ENCODE measurements at places on chromosomes 4 and X. TPM values are rescaled to one million over a fixed set of nuclear protein-coding genes. Genes with fewer than 3 reads are reported as not detected.
A peak's percentile ranks its signal among the peaks of the same experiment; 100 is the strongest.

The EFHC2 gene
- total RNA-seq = not detected

DNA sequence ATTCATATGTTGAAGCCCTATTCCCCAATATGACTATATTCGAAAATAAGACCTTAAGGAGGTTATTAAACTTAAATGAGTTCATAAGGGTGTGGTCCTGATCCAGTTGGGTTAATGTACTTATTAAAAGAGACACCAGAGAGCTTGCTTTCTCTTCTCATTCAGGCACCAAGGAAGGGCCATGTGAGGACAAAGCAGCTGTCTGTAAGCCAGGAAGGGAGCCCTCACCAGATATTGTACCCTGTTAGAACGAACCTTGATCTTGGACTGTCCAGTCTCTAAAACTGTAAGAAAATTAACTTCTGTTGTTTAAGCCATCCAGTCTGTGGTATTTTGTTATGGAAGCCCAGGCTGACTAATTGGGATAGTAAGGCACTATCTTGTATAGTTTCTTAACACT lies 9.1 kb upstream of the YTHDC1 start:
- H3K4me1 ChIP-seq = no peaks in the 10 kb centered on the region
- no peak overlapping the region for H3K27ac ChIP-seq
- H3K36me3 ChIP-seq = no peaks in the 10 kb centered on the region

DNA sequence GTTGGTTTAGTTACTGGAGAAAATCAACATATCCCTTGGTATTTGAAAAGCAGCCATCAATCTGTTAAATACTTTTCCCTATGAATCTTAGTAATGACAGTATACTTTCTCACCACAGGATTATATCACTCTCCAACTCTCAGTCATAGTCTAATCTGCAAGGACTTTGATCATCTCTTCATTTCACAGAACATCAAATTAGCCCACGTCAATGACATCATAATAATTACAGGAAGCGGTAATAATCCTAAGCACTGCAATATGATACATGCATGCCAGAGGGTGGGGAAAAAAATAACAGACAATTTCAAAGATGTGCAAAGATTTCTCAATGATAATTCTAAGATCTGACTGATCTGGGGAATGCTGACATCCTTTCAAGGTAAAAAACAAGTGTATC lies 404.1 kb downstream of the GPM6A start:
- H3K27ac ChIP-seq = no peak overlapping the region
- DNase-seq = no peak
- H3K4me3 ChIP-seq = no peak overlapping the region
- no peaks in the 10 kb centered on the region for H3K36me3 ChIP-seq
- peaks cover 56% of the 10 kb centered on the region for H3K4me1 ChIP-seq
- H3K27me3 ChIP-seq = no peaks in the 10 kb centered on the region

The PPP1R3F gene
- total RNA-seq = 6.6 TPM

The TKTL2 gene
- not detected for total RNA-seq

DNA sequence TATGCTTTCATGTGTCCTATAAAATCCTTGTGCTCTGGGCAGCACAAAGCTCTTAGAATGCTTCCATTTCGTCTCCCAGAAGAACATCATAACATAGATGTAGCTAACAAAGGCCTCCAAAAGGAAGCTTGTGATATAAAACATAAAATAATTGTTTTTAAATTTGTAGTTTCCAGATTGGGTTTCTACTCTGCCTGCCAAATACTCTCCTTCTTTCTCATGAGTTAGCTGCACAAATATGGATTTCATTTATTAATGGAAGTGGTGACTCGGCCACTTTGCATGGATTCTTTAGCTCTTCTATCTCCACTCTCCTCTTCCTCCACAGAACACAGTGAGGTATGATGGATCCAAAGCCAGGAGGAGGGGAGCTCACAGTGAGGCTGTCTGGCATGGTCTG lies 265.4 kb downstream of the COL25A1 start:
- no peaks in the 10 kb centered on the region for H3K27me3 ChIP-seq
- H3K4me1 ChIP-seq = peaks cover 6% of the 10 kb centered on the region
- H3K27ac ChIP-seq = no peak overlapping the region
- no peak overlapping the region for H3K4me3 ChIP-seq
- DNase-seq = no peak

GRCh38 chrX:147228153-147228552 lies 413.6 kb upstream of the CXorf51A start:
- H3K27ac ChIP-seq = no peak overlapping the region
- no peaks in the 10 kb centered on the region for H3K4me1 ChIP-seq
- no peaks in the 10 kb centered on the region for H3K36me3 ChIP-seq
- DNase-seq = no peak

The MUC7 gene
- not detected for total RNA-seq

The NKX3-2 gene
- 4.9 TPM for total RNA-seq

The CLIC2 gene
- 0.97 TPM for total RNA-seq

The STOX2 gene
- total RNA-seq = 1.6 TPM

GRCh38 chr4:77269505-77269904 lies 112.5 kb downstream of the CCNG2 start:
- H3K4me3 ChIP-seq = no peak overlapping the region
- peaks cover 51% of the 10 kb centered on the region for H3K27me3 ChIP-seq
- DNase-seq = no peak
- H3K36me3 ChIP-seq = no peaks in the 10 kb centered on the region

DNA sequence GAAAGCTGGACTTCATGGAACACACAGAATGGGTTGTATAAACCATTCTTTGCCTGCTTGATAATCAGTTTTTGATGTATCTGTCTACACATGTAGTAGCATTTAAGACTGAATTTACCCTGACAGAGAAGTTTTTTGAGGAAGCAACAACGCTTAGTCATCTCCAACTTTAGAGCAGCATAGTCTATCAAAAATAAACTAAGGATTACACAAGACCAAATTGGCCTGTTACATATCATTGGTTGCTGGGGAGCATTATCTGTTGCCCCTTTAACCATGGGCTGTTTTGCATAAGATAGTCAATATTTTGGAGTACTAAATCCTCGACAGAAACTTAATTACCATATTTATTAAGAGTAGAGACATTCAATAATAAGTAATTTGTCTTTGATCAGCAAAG lies 347.4 kb downstream of the FAM47B start:
- H3K36me3 ChIP-seq = no peaks in the 10 kb centered on the region
- no peaks in the 10 kb centered on the region for H3K27me3 ChIP-seq
- H3K4me3 ChIP-seq = no peak overlapping the region
- no peak for DNase-seq
- H3K4me1 ChIP-seq = no peaks in the 10 kb centered on the region

DNA sequence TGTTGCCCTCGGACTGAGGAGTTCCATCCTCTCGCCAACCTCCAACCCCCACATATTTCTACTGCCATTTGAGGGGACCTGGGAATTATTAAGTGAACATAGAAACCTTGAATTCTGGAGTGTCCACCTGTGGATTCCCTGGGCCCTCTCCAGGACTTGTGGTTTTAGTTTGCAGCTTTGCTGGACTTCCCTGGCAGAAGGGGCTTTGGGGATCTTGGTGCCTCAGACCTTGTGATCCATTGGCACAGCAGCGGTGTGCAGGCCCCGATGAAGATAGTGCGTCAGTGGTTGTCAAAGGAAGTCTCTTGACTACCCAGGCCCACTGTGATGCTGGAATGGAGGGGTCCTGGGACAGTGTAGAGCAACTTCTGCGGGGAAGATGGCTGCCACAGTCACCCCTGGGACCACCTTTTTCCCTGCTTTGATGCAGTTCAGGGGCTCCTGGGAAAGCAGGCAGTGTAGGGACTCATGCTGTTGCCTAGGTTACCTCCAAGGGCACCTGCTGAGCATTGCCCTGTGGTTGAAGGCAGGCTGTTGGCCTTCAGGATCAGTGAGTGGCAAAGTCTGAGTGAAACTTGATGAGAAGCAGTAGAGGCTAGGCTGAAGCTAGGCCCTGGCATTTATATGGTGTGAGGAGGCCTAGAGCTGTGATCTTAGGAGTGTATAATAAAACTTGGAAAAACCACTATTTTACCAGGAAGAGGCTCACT lies 2.2 kb downstream of the SLC16A2 start:
- H3K4me1 ChIP-seq = peaks cover 21% of the 10 kb centered on the region
- H3K27me3 ChIP-seq = no peaks in the 10 kb centered on the region
- no peak overlapping the region for H3K27ac ChIP-seq

- no peaks in the 10 kb centered on the region for H3K36me3 ChIP-seq
- H3K27ac ChIP-seq = no peak overlapping the region
- H3K4me3 ChIP-seq = no peak overlapping the region
- no peaks in the 10 kb centered on the region for H3K4me1 ChIP-seq
Observed at GRCh38 chrX:84735025-84735424, 232.8 kb upstream of the HDX start.

The PWWP3B gene
- total RNA-seq = 2.1 TPM

DNA sequence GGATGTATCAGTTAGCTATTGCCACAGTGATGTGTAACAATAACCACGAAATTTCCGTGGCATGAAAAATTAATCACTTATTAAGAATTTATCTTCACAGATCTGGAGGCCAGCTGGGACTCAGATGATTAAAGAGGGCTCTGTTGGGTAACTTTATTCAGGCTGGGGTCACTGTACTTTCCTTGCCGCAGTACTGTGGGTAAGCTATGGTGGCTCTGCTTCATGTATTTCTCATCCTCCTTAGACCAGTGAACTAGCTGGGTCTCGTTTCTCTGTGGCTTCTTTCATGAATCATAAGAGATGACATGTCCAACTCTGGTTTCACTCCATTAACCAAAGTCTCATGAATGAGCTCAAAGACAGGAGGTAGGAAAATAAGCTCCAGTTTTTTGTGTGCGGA lies 13.5 kb downstream of the TEX13B start:
- H3K4me3 ChIP-seq = no peak overlapping the region
- H3K36me3 ChIP-seq = peaks cover 1% of the 10 kb centered on the region
- H3K27ac ChIP-seq = no peak overlapping the region
- peaks cover 6% of the 10 kb centered on the region for H3K27me3 ChIP-seq
- H3K4me1 ChIP-seq = no peaks in the 10 kb centered on the region

- no peaks in the 10 kb centered on the region for H3K4me1 ChIP-seq
- H3K36me3 ChIP-seq = no peaks in the 10 kb centered on the region
- peaks cover 11% of the 10 kb centered on the region for H3K27me3 ChIP-seq
- H3K27ac ChIP-seq = no peak overlapping the region
- H3K4me3 ChIP-seq = no peak overlapping the region
Observed at GRCh38 chr4:105569057-105569865, 16.8 kb downstream of the ARHGEF38 start.

- H3K27ac ChIP-seq = peak overlapping the region; percentile 93
- H3K4me1 ChIP-seq = peaks cover 20% of the 10 kb centered on the region
- H3K27me3 ChIP-seq = no peaks in the 10 kb centered on the region
- peak overlapping the region; percentile 80 for H3K4me3 ChIP-seq
- DNase-seq = no peak
Observed at GRCh38 chr4:177441061-177441802, 1.0 kb downstream of the AGA start.

- no peaks in the 10 kb centered on the region for H3K4me1 ChIP-seq
- DNase-seq = no peak
- H3K36me3 ChIP-seq = no peaks in the 10 kb centered on the region
- no peaks in the 10 kb centered on the region for H3K27me3 ChIP-seq
Observed at GRCh38 chrX:10165580-10166247, 8.9 kb downstream of the CLCN4 start.

DNA sequence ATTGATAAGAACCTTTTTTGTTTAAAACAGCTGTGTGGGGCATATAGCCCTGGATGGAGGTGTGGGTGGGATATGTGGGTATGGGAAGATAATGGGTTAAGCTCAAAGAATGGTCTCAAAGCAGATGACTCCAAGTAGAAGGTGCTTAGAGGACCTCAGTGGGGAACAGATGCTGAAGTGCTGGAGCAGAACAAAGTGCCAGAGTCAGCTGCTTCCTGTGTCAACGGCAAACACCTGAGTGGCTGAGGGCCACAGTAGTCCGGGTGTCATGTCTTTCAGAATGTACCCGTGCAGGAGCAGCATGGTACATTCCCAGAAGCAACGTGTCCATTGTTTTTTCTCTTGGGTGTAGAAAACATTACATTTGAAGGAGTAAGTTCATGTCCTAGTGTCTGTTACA lies 210.6 kb downstream of the CCNG2 start:
- DNase-seq = no peak
- peaks cover 53% of the 10 kb centered on the region for H3K27me3 ChIP-seq
- H3K27ac ChIP-seq = no peak overlapping the region
- no peak overlapping the region for H3K4me3 ChIP-seq
- H3K4me1 ChIP-seq = no peaks in the 10 kb centered on the region
- H3K36me3 ChIP-seq = no peaks in the 10 kb centered on the region

- H3K4me3 ChIP-seq = no peak overlapping the region
- H3K4me1 ChIP-seq = no peaks in the 10 kb centered on the region
- peaks cover 2% of the 10 kb centered on the region for H3K36me3 ChIP-seq
- no peak overlapping the region for H3K27ac ChIP-seq
- no peak for DNase-seq
Observed at GRCh38 chr4:85659610-85660218, 184.8 kb downstream of the ARHGAP24 start.
